ENCODE measurements at places on chromosomes 16 and 17.

DNA sequence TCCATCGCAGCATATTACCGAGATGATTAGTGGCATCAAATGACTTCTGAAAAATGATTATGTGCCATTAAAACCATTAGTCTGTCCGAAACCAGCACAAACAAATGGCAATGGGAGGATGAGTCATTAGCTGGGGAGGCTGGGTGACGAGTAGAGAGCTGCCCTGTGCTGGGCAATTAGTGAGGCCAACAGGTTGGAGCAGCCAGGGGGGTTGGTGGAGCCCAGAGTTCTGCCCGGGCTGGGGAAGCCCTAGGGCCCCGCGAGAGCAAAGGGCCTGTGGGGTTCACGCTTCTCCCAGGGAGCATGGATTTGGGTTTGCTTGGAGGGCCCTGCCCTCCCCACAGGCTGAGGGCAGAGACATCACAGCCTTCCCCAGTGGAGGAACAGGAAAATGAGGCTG, 152.1 kb upstream of the RPL38 start:
- no peak for DNase-seq

DNA sequence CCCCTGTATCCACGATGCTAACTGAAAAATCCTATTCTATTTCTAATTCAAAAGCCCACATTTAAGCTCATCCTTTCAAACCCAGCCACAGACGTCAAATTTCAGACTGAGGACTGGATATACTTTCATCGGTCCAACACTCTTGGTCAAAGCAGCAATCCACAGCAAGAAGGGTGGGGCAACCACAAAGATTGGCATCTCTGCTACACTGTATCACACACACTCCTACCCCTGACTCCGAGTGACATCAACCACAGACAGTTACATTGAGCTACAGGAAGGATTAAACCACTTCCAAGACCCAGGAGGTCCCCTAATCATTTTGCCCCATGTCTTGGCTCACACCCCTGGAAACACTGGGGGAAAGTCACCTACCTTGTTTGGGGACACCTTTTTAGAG, 61.3 kb downstream of the GRIN2A start:
- no peak for DNase-seq

DNA sequence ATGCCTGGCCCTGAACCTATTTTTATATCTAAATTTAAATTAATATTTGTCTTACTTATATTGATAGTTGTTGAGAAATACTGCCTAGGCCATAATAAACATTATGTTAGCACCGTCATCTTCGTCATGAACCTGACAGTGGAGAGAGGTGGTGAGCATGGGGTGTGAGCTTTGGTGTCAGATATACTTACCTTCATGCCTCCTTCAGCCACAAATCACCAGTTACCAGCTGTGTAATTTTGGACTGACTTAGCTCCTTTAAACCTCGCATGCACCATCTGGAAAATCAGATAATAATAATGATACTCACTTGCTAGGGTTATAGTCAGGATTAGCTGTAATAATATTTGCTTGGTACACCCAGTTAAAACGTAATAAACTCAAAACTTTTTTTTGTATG, 35.0 kb downstream of the SNX29 start:
- DNase-seq, result no peak

DNA sequence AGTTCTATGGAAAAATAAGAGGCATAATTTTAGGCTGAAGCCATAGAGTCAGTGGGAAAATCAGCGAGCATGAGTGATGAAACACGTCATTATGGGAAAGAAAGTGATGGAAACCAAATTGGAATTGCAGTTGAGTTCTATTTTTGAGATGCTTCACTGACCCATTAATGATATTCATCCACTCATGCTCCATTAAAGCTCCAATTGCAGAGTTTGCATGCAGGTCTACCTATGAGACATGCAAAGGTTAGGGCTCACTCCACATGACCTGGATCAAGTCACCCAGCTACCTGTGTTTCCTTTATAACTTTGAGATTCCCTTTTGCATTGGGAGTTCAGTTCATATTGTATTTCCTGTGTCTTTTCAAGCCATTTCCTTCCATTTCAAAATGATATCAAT, 8.0 kb upstream of the KRTAP2-4 start:
- no peak for DNase-seq

- DNase-seq, result no peak
Observed at GRCh38 chr17:53150101-53150698, 672.5 kb upstream of the KIF2B start.

DNA sequence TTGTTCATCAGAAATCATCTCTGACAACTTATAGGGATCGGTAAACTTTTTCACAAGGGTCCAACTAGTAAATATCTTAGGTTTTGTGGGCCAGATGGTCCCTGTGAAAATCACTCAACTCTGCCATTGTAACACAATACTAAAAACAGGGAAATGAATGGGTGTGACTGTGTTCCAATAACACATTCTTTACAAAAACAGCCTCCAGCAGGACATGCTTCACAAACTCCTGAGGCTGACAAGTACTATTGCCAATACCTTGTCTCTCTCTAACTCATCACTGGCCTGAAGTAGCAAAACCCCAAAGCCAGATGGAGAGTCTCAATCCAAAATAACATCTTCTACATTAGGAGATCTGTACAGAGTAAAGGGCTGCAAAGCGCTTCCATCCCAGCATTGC, 312.3 kb downstream of the TOX3 start:
- no peak for DNase-seq

- no peak for DNase-seq
Observed at GRCh38 chr16:47928008-47928407, 227.8 kb downstream of the ABCC12 start.

GRCh38 chr17:41864498-41864835, 756 bp downstream of the KLHL11 start:
- no peak for DNase-seq

- peak; percentile 87 for DNase-seq
Observed at GRCh38 chr16:57092786-57093411, 516 bp downstream of the CPNE2 start.

DNA sequence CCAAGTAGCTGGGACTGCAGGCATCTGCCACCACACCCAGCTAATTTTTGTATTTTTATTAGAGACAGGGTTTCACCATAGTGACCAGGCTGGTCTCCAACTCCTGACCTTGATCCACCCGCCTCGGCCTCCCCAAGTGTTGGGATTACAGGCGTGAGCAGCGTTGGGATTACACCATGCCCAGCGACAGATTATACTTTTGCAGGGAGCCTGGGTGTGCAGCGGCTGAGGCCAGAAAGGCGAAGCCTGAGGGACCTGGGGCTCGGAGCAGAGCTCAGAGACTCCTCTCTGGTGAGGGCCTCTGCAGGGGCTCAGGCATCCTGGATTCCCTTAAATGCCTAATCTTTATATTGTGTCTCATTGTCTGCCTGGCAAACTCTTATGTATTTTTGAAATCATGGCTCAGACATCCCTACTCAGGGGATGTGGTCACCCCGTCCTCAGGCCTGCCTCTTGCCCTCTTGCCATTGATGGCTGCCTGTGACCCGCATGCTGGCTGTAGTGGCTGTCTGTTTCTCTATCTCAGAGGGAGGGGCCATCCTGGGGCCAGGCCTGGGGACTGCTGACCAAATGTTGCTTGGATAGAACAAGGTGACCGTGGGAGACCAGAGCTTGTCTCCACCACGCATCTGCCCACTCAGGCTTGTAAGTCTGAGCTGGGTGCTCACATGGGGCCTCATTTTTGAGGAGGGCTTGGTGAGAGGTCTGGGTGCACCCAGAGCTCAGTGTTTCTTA, 42.6 kb downstream of the B9D1 start:
- no peak for DNase-seq

- no peak for DNase-seq
Observed at GRCh38 chr17:34721326-34721725, 141.9 kb downstream of the TMEM132E start.

- peak; percentile 67 for DNase-seq
Observed at GRCh38 chr17:46770818-46771560, 47.5 kb downstream of the WNT3 start.

DNA sequence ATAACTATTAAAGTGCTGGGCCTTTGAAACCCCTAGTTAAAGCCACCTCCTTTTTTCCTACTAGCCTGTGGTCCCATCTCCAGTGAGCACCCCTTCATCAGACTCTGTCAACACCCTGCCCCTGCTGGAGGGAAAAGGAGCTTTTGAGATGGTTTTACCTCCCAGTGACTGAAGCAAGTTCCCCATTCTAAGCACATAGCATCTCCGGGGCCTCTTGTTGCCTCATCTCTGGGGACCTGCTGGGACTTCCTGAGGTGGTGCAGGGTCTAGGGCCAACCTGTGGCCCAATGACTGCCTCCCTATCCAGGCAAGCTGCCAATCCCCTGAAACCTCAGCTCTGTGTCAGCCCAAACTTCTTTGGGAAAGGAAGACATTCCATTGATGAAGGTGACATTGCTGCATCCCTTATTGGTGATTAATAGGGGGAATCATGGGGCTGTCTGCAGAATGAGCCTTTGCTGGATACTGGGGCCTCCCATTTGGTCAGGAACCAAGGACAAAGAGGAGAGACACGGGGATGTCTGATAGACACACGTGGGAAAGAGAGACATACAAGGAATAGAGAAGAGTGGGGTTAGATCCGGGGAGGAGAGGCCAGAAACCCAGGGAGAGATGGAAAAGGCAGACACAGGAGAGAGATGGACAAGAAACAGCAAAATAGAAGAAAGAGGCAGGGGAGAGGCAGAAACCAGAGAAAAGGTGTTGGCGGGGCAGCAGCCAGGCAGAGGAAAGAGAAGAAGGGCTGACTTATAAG, 2.4 kb downstream of the C1QL1 start:
- no peak for DNase-seq

- no peak for DNase-seq
Observed at GRCh38 chr16:25174285-25174684, 42.5 kb upstream of the AQP8 start.

DNA sequence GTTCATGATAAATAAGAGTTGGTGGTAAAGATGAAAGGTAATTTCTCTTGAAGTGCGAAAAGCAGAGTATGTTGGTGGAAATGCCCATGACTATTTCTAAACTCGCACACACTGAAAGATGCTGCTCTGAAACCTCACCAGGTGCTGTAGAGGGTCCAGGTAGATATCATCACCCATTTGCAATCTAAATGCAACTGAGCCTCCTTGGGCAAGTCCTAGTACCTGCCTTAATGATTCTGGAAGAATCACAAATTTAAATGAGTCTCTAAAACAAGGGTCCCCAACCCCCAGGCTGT, 5.9 kb upstream of the MMD start:
- DNase-seq, result no peak

DNA sequence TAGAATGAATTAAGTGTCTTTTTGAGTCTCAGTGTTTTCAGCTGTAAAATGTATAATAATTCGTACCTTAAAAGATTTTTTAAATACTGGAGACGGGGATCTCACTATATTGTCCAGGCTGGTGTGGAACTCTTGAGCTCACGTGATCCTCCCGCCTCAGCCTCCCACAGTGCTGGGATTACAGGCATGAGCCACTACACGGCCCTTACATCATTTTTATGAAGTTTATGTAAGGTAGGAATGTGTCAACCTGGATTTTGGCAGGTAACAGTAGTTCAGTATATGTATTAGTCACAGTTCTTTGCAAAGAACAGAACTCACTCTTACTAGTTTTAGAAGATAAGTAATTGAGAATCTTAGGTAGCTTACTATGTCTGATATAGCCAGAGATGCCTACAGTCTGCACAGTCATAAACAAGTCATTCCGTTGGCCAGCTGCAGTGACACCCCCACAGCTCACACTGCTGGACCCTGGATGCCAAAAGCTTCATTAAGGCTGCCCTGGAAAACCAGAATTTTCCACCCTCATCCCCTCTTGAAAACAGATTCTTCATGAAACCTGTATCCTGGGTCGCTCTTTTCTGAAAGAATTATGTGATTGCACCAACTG, 583 bp upstream of the COX6A2 start:
- DNase-seq, result no peak

- peak; percentile 89 for DNase-seq
Observed at GRCh38 chr16:77675464-77676324, 46.6 kb upstream of the NUDT7 start.

DNA sequence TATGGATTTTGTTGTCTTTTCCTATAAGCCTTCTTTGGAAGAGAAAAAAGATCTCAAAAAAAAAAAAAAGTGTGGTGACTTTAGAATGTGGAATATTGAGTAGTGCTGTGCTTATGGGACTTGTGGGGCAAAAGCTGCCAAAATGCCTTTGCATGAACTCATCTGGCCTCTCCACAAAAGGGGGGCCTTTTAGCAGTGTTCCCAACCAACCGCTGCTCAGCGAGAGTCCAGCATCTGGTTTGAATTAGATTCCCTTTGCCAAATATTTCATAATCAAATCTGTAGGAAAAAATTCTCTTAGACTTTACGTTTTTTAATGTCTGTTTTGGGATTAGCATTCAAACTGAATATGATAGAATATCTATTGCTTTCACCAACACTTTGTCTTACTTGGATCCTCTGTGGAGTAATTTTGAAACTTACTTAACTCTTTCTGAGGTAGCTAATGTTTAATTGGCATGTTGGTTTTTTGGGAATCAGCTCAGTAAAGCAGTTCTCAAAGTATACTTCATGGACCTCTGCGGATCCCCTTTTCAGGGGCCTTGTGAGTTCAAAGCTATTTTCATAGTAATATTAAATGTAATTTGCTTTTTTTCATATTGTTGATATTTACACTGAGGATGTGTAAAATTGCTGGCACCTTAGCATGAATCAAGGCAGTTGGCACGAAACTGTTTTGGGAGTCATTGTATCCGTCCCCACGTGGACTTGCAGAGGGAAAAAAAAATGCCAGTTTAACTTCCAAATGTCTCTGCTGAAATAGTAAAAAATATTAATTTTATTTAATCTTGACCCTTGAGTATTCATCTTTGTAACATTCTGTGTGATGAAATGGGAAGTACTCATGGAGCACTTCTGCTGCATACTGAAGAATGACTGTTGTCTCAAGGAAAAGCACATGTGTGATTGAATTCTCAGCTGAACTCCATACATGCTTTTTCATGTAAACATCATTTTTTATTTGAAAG, 34.7 kb upstream of the VPS4A start:
- DNase-seq, result no peak

DNA sequence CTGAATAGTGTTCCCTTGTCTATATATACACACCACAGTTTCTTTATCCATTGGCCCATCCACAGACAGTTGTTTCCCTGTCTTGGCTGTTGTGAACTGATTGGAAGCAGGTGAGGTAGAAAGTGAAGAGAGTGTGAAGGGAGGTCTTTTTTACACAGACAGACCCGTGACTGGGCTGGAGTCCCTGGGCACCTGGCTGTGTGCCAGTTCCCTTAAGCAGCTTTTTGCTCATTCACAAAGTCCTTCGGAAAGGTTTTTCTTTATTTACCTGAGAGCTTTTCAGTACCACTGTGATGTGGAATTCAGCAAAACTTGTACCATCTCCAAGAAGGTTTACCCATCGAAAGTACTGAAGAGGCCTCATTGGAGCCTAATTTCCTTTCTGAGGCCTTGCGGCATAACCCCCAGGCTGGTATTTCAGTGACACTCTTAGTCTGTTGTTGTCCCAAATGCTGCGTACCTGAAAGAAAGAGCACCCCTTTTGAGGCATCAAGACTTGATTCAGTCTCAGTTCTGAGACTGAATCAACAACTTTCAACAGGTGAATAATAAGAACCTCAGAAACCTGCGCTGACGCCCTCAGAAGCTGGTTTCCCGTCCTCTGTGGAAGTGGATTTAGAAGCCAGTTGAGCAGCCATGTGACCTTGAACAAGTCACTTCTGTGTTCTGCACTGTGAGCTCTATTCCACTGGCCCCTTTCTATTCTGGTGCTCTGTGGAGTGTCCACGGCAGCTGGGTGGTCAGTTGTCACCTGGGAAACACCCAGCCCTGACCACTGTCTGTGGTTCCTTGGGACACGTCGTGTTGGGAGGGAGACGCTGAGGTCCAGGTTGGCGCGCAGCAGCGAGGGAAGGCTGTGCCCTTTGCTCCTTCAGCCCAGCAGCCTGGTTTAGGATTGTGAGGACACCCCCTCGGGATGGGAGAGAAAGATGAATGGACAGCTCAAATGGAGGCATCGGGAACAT, 53.9 kb upstream of the CRISPLD2 start:
- DNase-seq, result no peak

- DNase-seq, result peak; percentile 72
Observed at GRCh38 chr17:36721560-36722120, 120.3 kb downstream of the MRM1 start.
